CD4-positive, alpha-beta T cell treated with Interleukin-6 at 100 ng/mL for 8 hours (primary cell): ENCODE measurements at places on chromosomes 11 and 22.

- DNase-seq, result no peak
Observed at GRCh38 chr11:134474942-134475341, 62.9 kb upstream of the B3GAT1 start.

DNA sequence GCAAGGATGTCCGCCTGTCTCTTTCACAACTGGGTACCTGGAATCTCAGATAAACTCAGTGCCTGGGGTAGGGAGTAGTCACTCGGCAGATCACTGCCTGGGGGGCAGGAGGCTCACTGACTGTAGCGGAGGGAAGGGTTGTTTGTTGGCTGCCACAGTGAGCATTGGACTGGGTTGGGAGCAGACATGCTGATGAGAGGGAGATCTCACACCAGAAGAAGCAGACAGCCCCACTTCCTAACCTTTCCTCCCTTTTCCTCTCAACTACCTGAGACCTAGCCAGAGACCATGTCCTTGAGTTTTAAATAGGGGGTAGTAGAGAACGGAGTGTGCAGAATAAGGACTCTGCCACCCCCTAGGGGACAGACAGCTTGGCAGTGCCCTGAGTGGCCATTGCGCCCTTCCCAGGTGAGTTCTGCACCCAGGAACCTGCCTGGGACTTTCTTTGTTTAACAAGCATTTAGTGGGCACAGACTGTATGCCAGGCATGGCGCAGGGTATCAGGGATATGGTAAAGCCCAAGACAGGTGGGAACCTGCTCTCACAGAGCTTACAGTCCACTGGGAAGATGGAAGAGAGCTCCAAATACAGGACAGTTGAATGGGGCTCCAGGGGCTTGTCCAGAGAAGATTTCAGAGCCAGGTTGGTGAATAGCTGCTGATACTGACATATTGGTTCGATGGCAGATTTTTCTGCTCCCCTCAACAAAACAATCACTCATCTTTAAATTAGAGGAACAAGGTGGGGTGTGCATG is 115.7 kb upstream of the NNMT start:
- no peak for DNase-seq

GRCh38 chr22:44025171-44026065 is 1.3 kb downstream of the PARVB start:
- no peak for DNase-seq

- DNase-seq, result peak; percentile 29
Observed at GRCh38 chr11:69972351-69972802, 105.7 kb upstream of the ANO1 start.

- DNase-seq, result no peak
Observed at GRCh38 chr11:125218336-125218735, 53.8 kb downstream of the PKNOX2 start.

DNA sequence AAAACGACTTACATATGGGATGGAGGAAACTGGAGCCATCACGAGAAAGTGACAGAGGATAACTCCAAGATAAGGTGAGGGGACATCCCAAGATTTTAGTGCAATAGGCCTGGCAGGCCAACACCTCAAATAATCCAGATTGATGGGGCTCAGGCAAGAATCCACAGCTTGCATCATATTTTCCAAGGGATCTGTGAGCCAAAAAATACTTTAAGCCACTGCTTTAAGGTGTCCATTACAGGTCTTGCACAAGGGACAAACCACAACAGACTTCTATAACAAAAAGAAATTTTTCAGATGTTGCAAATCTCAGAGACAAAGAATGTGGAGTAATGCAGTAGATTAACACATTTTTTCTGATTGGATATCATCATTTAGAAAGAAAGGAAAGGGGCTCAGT is 45.6 kb downstream of the DENND5A start:
- DNase-seq, result no peak

DNA sequence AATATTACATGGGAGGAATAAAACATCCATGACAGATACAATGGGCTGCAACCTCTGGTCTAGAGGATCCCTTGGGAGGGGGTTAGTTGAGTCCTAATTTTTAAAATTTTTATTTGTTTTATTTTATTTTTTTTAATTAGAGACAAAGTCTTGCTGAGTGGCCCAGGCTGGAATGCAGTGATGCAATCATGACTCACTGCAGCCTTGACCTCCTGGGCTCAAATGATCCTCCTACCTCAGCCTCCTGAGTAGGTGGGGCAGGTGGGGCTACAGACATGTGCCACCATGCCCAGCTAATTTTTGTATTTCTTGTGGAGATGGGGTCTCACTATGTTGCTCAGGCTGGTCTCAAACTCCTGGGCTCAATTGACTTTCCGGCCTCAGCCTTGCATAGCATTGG is 43.1 kb downstream of the FDX1 start:
- no peak for DNase-seq

DNA sequence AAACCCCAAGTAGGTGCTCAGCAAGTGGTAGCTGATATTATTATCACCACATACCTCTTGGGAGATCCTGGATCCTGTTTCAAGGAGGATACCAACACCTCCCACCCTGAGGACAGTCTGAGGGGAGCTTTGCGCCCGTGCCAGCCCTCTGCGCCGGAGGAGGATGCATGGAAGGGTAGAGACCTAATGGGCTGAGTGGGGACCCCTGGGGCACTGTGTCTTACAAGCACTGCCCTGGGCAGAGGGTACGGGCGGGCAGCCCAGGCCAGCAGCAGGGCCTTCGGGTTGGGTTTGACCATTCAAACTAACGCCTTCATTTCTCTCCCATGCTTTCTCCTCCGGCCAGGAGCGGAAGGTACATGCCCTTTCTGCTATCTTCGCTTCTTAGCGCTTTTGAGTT is 26.3 kb downstream of the MYBPC3 start:
- no peak for DNase-seq

DNA sequence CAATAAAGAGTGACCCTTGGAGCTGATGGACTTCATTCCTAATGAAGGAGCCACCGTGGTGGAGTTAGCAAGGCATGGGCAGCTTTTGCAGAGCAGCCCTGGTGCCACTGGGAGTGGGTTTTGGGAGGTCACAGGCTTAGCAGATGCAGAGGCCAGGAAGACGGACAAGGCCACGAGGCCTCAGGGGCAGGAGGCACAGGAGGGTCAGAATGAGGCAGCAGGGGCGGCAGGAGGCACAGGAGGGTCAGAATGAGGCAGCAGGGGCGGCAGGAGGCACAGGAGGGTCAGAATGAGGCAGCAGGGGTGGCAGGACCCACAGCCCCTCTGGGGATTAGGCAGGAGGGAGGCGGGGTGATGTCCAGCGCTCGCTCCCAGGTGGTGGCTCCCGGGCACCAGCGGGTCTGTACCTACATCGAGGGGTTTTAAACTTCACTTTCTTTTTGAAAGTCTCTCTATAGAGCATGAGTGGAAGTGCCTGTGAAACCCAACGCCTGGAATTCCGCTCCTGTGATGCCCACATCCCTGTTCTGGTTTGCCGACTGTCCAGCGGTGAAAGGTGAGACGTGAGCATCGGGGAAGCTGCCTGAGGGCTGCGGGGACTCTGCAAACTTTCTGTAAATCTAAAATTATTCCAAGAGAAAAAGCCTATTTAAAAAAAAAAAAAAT is 521.6 kb downstream of the BRD1 start:
- no peak for DNase-seq

GRCh38 chr11:86143087-86144030 is 74.5 kb upstream of the PICALM start:
- DNase-seq, result peak; percentile 22

GRCh38 chr11:57467508-57468157 is 7.3 kb downstream of the RTN4RL2 start:
- DNase-seq, result no peak
